ENCODE measurements at places on chromosomes 5 and 9. TPM values are rescaled to one million over a fixed set of nuclear protein-coding genes. Genes with fewer than 3 reads are reported as not detected.

The FOXD4 gene
- total RNA-seq = 0.26 TPM

The SLC34A1 gene
- total RNA-seq = not detected

The UGCG gene
- total RNA-seq = 72.8 TPM

The CCDC69 gene
- 153 TPM for total RNA-seq

The TDRD7 gene
- total RNA-seq = 8.6 TPM

The DROSHA gene
- 58.2 TPM for total RNA-seq

The SYK gene
- 17.6 TPM for total RNA-seq

The CDX1 gene
- total RNA-seq = not detected

The TSLP gene
- total RNA-seq = 0.06 TPM
